Left renal pelvis (tissue), 4 donors: ENCODE measurements at places on chromosomes 13 and 19. TPM values are rescaled to one million over a fixed set of nuclear protein-coding genes. Genes with fewer than 3 reads are reported as not detected.

Gene ENOX1
- polyA plus RNA-seq, result 12.2 TPM

GRCh38 chr13:103022336-103022735, 43.9 kb downstream of the SLC10A2 start:
- DNase-seq, result no peak

Gene SLC25A41
- 0.46 TPM for polyA plus RNA-seq

DNA sequence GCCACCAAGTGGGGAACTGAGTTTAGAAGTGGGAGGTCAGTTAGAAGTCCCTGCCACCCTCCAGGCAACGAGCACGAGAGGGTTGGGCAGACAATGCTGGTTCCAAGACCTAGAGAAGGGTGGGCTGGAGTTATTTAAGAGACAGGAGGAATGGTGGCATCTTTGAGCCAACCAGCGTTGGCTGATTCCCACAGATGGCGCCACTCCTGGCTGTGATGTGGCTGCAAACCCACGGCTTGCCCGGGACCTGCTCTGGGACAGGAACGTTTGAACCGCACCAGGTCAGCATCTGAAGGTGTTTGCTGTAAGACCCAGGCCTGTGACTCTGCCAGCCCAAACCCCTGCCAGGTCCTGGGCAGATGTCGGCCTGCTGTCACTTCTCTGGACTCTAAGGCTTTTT, 42.8 kb downstream of the BICRA start:
- no peak for DNase-seq

GRCh38 chr19:38514812-38515633, 81.5 kb downstream of the RYR1 start:
- DNase-seq, result peak; percentile 44

Gene IRGC
- not detected for polyA plus RNA-seq

Gene C5AR1
- 8.1 TPM for polyA plus RNA-seq

DNA sequence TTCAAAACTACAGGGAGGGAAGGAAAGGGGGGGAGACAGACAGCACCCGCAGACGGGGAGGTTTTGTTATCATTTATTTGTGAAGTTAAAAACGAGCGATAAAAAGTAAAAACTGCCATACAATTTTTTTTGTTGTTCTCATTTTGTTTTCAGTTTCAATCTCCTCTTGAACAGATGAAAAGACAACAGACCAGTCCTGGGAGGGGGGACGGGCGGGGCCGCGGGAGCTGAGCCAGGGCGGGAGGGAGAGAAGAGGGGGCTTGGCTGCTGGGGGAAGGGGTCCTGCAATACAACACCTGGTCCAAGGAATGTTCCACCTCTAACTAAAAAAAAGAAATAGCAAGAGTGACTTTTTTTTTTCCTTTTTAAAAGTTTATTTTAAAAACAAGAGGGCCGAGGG, 11.3 kb downstream of the KHSRP start:
- no peak for DNase-seq

- DNase-seq, result no peak
Measured at GRCh38 chr19:27780367-27781075, 1432.4 kb downstream of the UQCRFS1 start.

DNA sequence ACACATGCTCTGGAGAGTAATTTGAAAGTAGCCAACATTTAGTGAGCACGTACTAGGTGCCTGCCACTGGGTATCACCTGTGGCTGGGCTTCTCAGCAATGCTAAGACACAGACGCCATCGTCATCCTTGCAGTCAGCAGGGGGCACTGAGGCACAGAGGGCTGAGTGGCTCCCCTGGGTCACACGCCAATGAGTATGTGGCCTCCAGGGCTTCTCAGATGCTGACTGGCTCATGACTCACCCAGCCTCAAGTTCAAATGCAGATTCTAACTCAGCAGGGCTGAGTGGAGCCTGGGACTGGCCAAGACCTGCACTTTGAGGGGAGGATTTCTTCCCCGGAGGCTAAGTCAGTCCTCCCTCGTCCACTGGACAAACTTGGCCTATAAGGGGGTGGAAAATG, 115.1 kb upstream of the CACNA1A start:
- no peak for DNase-seq

GRCh38 chr13:41061914-41062837, 867 bp downstream of the WBP4 start:
- peak; percentile 59 for DNase-seq

GRCh38 chr19:16382775-16383543, 58.3 kb downstream of the KLF2 start:
- DNase-seq, result peak; percentile 74

GRCh38 chr13:98203646-98204326, 26.7 kb upstream of the RNF113B start:
- DNase-seq, result no peak

GRCh38 chr13:51595416-51595815, 11.2 kb downstream of the WDFY2 start:
- DNase-seq, result no peak

- DNase-seq, result peak; percentile 78
Measured at GRCh38 chr19:34480971-34481841, at the start of gene WTIP. Gene WTIP (plus strand): TSS chr19:34481758. CDS start chr19:34481975, 217 bp downstream.

Gene ZNF146
- polyA plus RNA-seq, result 123 TPM

DNA sequence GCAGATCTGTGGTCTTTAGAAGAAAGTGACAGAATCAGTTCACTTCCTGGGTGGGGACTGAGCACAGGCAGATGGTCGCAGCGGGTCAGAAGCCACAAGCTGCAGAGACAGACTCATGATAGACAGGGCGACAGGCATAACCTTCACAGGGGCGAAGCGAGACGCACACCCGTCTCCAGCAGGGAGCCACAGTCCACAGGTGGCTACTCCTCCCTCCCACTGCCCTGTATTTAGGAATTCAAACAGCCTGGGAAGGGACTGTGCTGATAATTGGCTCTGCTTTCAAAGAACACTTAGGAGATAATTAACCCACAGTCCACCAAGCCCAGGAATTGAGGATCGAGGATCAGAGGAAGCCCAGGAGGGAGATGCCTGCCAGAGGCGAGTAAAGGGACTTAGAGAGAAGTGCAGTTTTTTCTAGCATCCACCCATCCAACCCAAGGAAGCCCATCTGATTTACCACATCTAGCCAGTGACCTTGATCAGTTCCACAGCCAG, 23.2 kb downstream of the RFX2 start:
- no peak for DNase-seq

DNA sequence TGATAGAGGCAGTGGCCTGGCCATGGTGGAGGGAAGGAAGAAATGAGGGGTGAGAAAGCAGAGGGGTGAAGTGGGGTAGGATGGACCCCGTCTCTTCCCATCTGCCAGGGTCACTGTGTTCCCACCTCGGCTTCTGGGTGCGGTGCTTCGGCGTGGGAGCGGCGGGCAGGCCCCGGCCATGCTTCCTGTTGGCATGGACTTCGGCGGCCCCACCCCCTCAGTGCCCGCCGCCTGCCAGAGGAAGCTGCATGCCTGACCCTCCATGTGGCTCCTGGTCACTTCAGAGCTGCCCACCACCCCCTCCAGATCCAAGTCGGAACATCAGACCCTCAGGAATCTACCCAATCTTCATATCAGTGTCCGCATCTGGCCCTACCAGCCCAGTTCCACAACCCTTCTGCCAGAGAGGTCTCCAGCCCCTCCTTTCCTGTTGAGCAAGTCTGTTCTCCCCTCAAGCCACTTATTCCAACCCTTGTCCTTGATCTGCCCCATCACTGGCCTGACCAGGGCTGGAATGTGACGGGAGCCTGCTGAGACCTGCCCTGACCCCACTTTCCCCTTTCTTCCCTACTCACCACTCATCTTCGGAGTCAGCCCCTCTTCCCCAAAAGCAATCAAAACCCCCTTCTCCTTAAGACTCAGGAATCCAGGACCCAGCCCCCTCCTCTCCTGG, 1.5 kb downstream of the KCNN4 start:
- no peak for DNase-seq

- DNase-seq, result no peak
Measured at GRCh38 chr19:58563034-58563573, 4.7 kb upstream of the UBE2M start.

DNA sequence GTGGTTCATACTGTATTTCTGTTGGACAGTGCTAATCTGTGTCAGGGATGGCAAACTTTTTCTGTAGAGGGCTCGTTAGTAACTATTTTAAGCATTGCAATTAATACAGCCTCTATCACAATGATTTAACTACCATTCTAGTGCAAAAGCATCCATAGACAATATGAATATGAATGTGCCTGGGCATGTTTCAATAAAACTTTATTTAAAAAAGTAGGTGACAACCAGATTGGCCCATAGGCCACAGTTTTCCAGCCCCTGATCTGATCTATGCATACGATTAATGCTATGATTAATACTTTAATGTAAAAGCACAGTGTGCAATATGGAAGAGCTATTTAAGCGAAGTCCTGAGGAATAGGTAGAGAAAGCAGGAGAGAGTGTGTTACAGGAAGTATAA, 29.6 kb downstream of the ADGRE1 start:
- DNase-seq, result no peak

GRCh38 chr13:76873445-76873844, 12.8 kb downstream of the KCTD12 start:
- DNase-seq, result no peak

- no peak for DNase-seq
Measured at GRCh38 chr13:98541191-98541590, 35.7 kb downstream of the STK24 start.

Gene TMEM238
- 2.2 TPM for polyA plus RNA-seq

GRCh38 chr19:4224470-4224869, 4.9 kb upstream of the EBI3 start:
- DNase-seq, result no peak

DNA sequence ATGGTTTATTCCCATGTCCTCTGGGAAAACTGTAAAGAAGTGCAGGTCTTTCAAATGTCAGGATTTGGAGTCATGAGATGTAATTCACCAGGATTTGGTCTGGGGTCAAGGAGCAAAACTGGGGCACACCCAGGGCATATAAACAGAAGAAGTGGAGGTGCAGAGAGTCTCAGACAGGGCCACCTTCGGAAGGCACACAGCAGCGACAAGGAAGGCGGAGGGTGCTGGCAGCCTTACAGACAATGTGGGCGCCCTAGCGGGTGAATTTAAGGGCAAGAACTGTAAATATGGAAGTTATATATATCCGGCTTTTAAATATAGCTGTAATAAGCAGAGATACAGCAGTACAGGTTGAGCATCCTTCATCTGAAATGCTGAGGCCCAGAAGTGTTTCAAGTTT, 31.2 kb downstream of the DHRS12 start:
- DNase-seq, result no peak

DNA sequence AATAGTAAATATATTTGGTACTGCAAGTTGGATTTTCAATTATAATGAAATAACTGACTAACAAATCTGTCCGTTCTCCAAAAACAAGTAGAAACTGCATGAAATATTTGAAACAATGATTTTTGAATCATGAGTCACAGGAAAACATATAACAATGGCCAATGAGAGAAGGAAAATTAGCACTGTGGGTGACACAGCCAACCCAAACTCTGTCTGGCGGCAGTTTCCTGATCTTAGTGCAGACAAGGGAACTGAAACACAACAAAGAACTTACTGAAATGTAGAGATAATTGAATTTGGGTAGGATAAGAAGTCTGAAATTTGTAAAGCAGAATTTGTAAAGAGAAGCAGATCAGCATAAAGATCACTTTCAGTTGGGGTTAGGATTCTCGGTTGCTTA, 2743.3 kb upstream of the PCDH20 start:
- no peak for DNase-seq

DNA sequence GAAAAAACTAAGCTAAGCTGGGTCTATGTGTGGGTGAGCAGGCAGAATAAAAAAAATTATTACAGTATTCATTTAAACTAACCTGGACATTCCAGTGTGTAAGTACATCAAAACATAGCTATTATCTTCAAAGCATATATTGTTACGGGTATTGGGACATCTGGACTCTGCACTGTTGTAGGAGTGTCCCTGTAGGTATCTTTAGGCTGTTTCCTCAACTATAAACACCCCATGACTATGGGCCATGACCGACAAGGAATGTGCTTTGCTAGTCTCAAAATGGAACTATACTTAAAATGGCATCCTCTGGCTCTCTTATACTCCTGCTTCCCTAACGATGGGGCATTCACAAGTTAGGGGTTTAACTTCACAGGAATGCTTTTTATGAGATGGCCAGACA, 3.4 kb downstream of the SCGB2B2 start:
- DNase-seq, result no peak

Gene DACH1
- polyA plus RNA-seq, result 16.5 TPM

Gene SUGT1
- 53.7 TPM for polyA plus RNA-seq

Gene LDLR
- 26.3 TPM for polyA plus RNA-seq

- DNase-seq, result no peak
Measured at GRCh38 chr13:25702386-25702785, 330.6 kb downstream of the ATP8A2 start.

Gene SRRM5
- 2.3 TPM for polyA plus RNA-seq

DNA sequence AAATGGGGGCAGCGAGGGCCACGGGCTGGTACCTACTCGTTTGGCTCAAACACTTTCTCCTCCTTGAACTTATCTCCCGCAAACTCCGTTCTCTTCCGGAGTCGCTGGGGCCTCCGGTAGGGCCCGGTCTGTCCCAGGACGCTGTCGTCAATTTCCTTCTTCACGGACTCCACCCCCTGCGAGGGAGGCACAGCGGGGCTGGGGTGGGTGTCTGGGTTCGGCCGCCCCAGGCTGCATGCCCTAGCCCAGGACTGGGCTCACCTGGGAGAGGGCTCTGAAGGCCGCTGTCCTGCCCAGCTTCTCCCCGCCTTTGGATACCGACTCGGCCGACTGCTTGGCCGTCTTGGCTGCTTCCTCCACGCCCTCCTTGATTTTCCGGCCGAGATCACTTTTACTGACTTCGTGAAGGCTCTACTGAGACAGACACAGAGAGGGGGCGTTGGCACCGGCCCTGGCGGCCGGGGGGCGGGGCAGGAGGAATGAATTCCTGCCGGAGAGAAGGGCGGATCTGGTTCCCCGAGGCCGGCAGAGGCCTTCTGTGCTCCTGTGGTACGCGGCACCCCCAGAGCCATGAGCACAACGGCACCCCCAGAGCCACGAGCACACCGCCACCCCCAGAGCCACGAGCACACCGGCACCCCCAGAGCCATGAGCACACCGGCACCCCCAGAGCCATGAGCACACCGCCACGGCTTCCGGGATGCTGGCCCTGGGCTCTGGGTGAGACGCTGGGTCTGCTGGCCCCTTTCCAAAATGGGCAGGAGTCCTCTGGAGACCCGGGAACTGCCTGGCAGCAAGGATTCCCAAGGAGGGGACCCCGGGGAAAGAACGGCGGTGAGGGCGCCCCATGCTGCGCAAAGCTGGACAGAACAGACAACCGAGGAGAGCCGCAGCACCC, 8.1 kb upstream of the CTXN1 start:
- DNase-seq, result no peak
